ENCODE measurements at places on chromosomes 3 and 15.

DNA sequence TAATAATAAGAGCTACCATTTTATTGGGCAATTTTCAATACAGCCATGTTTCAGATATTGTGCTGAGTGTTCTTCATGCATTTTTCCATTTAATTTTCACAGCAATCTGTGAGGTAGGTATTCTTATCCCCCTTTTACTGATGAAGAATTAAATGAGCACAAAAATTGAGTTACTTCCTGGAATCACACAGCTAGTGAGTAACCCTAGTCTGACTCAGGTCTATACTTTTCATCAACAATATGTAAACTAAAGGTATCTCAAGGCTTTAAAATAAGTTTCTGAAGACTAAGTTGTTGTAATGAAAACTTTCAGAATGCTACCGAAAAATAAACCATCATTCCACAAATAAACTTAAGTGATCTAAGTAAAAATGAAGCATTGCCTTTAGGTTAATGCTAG lies 22.3 kb downstream of the HACD2 start:
- DNase-seq: no peak

- no peak for DNase-seq
These were observed 36.6 kb downstream of the CD86 start for GRCh38 chr3:122091602-122092295.

GRCh38 chr15:59847968-59848367 lies 156.1 kb upstream of the FOXB1 start:
- no peak for DNase-seq

GRCh38 chr15:69610277-69610676 lies 157.7 kb downstream of the RPLP1 start:
- no peak for DNase-seq

DNA sequence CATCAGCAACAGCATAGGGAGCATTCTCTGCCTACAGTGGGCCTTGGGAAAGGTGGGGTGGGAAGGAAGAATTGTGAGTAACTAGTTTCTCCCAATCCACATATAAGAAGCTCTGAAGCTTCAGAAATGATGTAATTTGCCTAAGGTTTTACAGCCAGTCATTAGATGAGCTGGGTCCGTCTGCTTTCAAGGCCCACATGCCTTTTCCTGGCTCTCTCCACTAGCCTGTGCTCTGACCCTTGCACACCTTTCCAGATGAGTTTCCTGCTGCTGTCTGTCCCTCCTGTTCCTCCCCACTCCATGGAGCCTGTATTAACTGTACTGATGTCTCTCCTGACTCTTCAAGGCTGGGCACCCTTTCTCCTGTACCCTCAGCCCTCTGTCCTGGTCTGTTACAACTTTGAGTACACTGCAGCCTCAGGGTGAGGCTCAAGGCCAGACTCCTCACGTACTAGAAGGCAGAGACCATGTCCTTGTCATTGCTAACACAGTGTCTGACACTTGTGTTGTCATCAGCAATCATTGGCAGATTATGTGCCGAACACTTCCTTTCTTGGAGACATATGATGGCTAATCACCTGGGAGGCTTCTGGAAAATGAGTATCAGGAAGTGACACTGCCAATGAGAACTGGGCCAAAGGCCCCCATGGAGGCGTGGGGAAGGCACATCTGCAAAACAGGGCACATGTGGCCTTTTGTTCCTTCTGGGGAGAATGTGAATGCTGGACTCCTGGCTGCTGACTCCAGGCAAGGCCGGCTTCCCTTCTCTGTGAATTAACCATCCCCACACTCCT lies 6.6 kb downstream of the TM6SF1 start:
- DNase-seq: no peak

- peak; percentile 69 for DNase-seq
These were observed 59.3 kb downstream of the CYP11A1 start for GRCh38 chr15:74307827-74308811.

- no peak for DNase-seq
These were observed 57.7 kb downstream of the PRTG start for GRCh38 chr15:55685286-55685685.

DNA sequence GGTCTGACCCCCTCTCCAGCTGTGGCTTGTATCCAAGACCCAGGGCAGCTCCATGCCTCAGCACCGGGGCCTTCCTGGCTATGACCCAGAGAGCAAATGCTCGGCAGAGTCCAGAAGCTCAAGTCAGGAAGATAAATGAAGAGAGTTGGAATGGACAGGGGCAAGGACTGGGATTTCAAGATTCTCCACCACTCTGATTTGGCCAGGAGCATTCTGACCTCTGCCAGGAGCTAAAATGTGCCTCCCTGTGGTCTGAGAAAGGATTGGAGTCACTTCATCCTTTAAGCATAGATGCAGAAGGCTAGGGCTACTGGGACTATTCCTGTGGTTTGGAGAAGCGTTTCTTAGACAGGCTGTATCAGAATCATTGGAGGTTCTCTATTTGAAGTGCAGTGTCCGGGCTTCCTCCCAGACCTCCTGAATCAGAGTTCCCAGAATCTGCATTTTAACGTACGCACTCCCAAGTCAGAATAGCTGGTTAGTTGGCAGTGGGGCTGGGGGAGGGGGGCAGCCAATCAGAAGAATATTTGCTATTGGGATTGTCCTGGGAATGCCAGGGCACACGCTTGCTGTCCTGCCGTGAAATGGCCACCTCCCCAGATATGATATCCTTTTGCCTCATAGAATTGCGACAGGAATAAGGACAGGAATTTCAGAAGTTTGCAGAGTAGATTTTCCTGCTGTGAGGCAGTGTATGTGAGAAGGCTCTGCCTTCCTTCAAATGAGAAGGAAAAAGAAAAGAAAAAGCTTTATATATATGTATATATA lies 57.4 kb downstream of the HRH1 start:
- DNase-seq: peak; percentile 53

DNA sequence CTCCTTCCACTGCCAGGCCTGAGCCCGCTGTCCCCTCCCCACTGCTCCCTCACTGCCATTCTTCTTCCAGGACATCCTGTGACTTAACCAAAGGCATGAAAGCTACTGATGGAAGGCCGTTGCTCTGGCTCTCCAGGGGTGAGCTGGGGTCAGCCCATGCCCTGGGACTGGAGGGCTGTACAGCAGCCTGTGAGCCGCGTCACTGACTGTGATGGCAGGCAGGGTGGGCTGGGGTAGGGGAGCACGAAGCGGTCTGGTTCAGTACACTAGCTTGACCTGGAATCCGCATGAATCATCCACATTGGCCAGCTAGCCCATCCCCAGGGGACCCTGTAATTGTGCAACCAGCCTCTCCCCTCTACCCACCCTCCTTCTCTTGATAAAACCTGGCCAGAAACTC lies 30.8 kb downstream of the CORO2B start:
- DNase-seq: peak; percentile 57

- DNase-seq: peak; percentile 6
These were observed 225.4 kb downstream of the EPHA3 start for GRCh38 chr3:89332793-89333192.

DNA sequence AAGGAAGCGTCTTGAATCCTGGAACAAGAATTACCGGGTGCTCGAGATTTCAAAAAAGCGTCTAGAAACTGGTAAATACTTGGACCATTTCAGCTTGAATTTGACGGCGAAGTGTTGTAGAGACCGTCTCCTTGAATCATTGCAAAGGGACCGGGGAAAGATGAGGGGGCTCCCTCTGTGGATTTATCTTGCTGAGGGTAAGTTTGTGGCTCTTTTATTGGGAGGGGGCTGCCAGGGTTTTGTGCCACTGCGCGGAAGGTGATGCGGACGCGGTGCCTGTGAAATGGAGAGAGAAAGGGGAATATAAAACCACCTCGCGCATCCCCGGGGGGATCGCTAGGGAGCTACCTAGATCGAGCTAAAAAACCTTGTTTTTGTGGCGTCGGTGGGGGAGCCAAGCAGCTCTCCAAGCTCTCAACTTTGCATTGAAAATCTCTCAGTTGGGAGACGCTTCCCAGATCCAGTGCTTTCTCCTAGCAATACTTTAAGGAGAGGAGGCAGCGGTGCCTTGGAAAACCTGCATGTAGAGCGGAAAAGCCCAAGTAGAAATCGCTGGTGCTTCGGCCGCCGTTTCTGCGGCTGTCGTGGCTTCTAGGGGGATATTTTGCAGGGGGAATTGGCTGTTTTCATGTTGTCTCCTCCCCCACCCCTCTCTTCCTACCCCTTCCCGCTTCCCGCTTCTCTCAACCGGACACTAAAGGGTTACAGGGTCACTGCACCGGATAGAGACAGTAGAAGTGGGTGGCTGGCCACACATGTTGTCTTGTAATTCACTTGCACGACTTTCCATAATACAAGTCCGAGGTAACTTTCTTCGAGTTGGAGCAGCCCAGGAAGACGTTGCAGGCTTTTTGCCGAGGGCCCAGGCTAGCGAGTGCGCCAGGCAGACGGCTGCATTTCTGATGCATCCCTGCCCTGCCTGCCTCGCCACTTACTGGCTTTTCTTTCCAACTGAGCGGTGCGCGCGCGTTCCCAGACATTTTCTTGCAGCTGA lies 187.6 kb downstream of the NLGN1 start:
- peak; percentile 58 for DNase-seq

- no peak for DNase-seq
These were observed 35.4 kb upstream of the GRM7 start for GRCh38 chr3:6825524-6825923.

- peak; percentile 88 for DNase-seq
These were observed 94.7 kb upstream of the RNF7 start for GRCh38 chr3:141643391-141643790.

GRCh38 chr15:66850078-66850991 lies 148.3 kb downstream of the SMAD6 start:
- peak; percentile 21 for DNase-seq

- DNase-seq: peak; percentile 63
These were observed 187.2 kb downstream of the SHQ1 start for GRCh38 chr3:72661115-72661457.

DNA sequence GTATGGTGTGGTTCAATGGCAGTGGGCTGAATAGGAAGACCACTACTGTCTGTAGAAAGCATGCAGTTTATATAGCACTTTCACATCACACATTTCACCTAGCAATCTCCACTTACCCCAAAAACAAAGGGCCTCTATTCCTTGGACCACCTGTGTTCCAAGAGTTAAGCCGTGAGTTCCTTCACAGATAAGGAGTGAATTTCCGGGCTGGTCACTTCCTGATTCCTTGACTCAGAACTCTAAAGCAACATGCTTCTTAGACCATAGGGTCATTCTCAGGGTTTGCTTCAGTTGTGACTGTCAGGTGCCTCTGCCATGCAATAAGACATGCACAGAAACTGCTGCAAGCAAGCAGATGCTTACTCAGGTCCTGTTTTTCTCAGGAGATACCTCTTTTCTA lies 588.5 kb upstream of the TGFBR2 start:
- DNase-seq: no peak

DNA sequence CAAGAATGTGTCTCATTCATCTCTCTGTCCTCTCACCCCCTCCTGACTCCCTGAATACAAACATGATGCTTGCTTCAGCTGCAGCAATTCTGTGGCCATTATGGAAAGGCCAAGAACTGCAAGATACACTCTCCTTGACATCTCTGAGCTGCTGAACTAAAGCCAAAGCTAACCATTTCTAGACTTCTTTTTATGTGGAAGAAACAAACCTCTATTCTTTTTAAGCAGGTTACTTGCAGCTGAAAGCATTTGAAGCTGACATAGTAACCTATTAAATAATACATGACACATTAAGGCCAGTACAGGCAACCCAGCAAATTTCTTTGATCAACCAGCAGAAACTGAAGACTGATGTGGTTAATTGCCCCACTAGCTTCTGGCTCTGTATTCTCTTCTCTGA lies 17.5 kb downstream of the FHIT start:
- DNase-seq: no peak

- DNase-seq: peak; percentile 87
These were observed 32.4 kb downstream of the CD200R1L start for GRCh38 chr3:112814266-112814665.

- peak; percentile 38 for DNase-seq
These were observed 39.5 kb upstream of the GOLGA8J start for GRCh38 chr15:30043211-30043655.

DNA sequence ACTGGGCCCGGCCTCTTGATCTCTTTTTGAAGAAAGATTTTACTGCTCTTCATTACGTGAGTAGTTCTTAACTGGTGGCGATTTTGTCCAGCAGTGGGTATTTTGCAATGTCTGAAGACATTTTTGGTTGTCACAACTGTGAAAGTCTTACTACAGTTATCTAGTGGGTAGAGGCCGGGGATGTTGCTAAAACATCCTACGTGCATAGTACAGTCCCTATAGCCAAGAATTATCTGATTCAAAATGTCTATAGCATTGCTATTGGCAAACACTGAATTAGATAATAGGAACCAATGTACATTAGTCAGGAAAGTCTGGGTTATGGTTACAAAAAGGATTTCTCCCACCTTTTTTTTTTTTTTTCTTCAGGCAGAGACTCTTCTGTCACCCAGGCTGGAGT lies 38.1 kb downstream of the FOXL2 start:
- no peak for DNase-seq

DNA sequence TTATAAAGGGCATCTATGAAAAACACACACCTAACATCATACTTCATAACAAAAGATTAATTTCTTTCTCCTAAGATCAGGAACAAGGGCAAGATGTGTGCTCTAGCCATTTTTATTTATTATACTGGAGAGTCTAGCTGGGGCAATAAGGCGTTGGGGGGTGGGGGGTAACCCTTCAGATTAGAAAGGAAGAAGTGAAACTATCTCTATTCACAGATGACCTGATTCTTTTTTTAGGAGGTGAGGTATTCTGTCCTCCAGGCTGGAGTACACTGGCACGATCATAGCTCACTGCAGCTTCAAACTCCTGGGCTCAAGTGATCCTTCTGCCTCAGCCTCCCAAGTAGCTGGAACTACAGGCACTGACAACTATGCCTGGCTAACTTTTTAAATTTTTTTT lies 89.5 kb upstream of the MANF start:
- DNase-seq: no peak

DNA sequence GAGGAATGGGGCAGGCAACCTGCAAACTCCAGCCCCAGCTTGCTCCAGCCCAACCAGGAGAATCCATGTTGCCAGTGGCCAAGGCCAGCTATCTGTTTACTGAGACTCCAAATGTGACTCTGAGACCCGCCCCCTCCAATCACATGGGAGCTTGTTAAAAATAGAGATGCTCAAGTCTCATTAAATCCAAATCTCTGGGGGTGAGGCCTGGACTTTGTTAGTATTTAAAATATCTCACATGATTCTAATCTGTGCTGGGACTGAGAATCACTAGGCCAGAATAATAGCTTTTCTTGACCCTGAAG lies 224.2 kb upstream of the TBL1XR1 start:
- no peak for DNase-seq

DNA sequence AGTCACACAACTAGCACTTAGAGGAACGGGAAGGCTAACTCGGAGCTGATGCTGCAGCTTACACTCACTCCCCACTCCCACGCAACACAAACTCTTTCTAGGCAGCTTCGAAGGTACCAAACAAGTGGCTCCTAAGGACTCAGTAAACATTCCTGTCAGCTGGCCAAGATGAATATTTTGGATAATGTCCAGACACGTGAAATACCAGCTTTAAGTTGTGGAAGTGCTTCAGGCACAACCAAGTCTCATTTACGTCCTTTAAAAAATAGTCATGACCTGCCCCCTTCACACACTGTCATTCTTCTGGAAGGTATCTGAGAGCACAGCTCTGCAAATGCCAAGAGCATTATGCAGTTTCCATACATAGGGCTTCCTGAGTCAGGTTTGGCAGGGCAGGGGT lies 1005.9 kb upstream of the CFAP20DC start:
- DNase-seq: peak; percentile 34

GRCh38 chr3:157104928-157105652 lies 54.9 kb downstream of the CCNL1 start:
- no peak for DNase-seq
